ENCODE measurements at places on chromosomes 12 and 14.
A peak's percentile ranks its signal among the peaks of the same experiment; 100 is the strongest.

DNA sequence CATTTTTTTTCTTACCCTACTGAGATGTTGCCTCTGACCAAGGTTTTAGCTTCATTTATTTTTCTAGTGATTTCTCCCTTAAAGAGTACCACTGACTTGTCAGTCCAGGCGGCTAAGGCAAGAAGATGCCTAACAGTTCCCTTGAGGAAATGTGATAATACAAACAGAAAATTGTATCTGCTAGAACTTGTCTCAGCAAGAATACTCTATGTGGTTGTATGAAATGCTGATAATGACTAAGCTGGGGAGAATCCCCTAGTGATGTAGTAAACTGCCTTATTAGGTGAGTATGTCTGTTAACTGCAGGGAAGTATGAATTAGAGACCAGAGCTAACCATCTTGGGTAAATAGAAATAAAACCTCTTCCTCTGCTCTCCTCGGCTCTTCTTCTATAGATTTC lies 6.7 kb downstream of the C12orf54 start:
- no peak for DNase-seq

DNA sequence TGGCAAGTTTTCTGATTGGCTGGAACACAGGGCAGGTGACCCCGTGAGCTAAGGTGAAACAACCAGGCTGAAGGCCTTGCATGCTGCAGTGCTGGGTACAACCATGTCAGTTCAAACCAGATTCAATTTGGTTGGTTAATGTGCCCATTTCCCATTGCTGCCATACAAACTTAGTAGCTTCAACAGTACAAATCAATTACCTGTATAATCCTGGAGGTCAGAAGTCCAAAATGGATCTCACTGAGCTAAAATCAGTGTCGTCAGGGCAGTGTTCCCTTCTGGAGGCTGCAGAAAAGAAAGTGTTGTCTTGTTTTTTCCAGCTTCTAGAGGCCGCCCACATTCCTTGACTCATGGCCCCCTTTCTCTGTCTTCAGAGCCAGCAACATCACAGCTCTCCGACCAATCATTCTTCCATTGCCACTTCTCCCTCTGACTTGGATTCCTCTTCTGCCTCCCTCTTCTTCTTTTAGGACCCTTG lies 221.7 kb downstream of the ZFP36L1 start:
- DNase-seq: no peak

- no peak for DNase-seq
These were observed 16.4 kb downstream of the DLST start for GRCh38 chr14:74898083-74898482.

- DNase-seq: no peak
These were observed 444.8 kb downstream of the AEBP2 start for GRCh38 chr12:19884021-19884492.

DNA sequence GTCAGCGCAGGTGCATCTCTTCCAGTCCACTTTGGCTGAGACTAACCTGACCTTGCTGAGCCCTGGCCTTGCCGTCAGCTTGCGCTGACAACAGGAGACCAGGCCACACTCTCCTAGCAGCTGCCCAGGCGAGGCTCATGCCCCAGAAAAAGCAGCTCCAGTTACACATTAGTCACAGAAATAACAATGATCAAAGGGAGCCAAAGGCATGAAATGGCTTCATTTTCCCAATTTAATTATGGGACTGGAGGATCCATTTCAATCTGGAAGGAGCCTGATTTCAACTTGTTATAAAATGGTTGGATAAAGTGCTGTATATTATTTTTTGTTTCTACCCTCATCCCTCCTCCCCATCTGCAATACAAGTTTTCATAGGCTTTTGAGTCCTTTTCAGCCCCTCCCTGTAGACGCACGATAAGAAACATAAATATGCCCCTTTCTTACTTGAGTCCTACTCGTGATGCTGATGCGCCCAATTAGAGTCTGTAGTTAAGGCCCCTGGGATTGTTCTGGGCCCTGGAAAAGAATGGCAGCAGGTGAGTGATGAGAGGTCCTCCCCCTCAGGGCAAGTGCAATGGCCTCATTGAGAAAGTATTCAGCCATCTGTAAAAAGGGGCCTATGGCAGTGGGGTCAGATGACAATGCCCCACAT lies 376.0 kb downstream of the C12orf75 start:
- DNase-seq: no peak

- no peak for DNase-seq
These were observed 268.1 kb upstream of the RTL1 start for GRCh38 chr14:101171650-101172049.

- DNase-seq: no peak
These were observed 41.6 kb downstream of the FIGNL2 start for GRCh38 chr12:51806896-51807295.

GRCh38 chr14:96279564-96279963 lies 23.6 kb downstream of the BDKRB1 start:
- no peak for DNase-seq

GRCh38 chr12:71938728-71939385 lies at the start of gene TPH2:
TSS of gene TPH2 (plus strand) at chr12:71938845. CDS start at chr12:71938987, 142 bp downstream.
- peak; percentile 53 for DNase-seq

GRCh38 chr14:49221316-49221715 lies 364.9 kb downstream of the RPS29 start:
- DNase-seq: no peak

- no peak for DNase-seq
These were observed 442.7 kb upstream of the NOVA1 start for GRCh38 chr14:27040552-27040951.

- no peak for DNase-seq
These were observed 63.0 kb upstream of the PLEKHA5 start for GRCh38 chr12:19066475-19067001.

DNA sequence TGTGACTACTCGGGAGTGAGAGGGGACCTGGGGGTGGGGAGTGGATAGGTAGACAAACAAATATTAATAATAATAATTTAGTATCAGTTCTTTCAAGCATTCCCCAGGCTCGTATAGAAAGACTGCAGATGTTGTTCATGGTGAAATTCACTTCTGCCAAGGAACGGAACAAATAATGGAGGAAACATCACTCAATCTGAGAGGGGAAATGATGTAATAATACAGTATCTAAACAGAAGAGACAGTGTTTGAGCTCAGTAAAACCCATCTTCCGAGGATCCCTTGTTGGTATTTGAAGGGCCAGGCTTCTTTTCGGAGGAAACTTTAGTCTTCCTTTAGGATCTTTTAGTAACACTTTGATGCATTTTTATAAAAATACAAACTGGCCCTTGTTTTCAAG lies 114.2 kb downstream of the KCNK10 start:
- no peak for DNase-seq

- no peak for DNase-seq
These were observed 196.6 kb downstream of the CALM1 start for GRCh38 chr14:90593254-90594040.

DNA sequence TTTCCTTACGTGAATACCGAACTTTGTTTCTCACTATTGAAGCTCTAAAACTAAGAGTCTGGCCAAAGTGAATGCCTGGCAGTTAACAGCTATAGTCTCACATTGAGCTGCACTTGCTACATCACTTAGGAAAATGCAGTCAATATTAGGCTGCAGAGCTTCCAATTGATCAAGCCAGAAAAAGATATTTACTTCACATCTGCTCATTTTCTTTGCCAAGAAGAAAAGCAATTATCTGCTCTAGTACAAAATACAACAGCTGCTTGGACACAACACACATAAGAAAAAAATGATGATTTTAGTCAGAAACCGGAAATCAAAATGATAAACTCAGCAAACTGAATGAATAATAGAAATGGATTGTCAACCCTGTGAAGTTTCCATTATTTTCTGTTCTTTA lies 45.4 kb downstream of the TMTC1 start:
- no peak for DNase-seq

- DNase-seq: no peak
These were observed 1.6 kb downstream of the PYM1 start for GRCh38 chr12:55925870-55926737.

- DNase-seq: no peak
These were observed 221.6 kb downstream of the SLC25A21 start for GRCh38 chr14:36950812-36951211.

GRCh38 chr14:34013721-34014060 lies 62.8 kb upstream of the EGLN3 start:
- no peak for DNase-seq

GRCh38 chr12:48175613-48176416 lies 7.6 kb upstream of the CCDC184 start:
- no peak for DNase-seq

GRCh38 chr12:110183386-110183785 lies 59.2 kb downstream of the IFT81 start:
- no peak for DNase-seq

DNA sequence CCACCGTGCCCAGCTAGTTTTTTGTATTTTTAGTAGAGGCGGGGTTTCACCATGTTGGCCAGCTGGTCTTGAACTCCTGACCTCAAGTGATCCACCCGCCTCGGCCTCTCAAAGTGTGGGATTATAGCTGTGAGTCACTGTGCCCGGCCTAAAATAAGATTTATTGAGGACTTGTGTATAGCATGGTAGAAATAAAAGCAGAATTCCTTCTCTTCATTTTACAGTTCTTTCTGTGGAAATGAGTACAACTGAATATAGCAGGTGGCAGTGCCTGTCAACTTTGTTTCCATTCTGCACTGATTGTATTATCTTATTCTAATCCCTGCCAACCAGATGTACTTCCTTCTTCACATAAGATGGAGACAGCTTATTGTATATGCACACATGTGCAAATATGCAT lies 41.0 kb downstream of the DIP2B start:
- no peak for DNase-seq

GRCh38 chr12:4681732-4682131 lies 32.8 kb downstream of the NDUFA9 start:
- DNase-seq: no peak

DNA sequence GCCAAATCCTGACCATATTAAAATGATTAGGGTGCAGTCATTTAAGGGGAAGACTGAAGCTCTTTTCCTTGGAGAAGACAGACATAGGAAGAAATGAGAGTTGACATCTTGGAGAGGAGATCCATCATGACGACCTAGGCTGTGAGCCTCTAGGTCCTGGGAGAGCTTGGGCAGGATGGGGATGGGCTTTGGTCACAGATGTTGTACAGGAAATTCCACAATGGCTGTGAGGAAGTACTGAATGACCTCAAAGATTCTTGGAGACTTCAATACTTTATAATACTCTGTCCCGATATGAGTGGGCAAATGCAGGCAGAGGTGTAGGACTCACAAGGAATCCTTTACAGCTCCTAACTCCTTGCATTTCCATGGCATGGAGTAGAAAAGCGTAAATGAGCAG lies 204.9 kb upstream of the FRMD6 start:
- DNase-seq: no peak

DNA sequence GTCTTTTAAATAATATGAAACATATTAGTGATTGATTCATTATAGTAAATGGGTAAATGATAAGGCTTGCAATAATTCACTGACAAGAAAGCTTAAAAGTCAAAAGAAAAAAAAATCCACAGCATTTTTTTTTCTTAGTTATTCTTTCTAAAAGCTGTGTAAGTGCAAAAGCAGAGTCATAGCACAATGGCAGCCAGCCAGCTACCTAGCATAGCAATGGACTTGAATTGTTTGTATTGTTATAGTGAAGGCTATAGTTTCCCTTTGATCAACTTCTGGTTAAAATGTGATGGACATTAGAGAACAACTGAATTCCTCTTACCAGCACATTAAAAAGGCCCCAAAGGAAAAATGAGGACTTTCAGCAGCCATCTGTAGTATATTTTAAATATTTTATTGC lies 232.1 kb downstream of the NAV3 start:
- no peak for DNase-seq

DNA sequence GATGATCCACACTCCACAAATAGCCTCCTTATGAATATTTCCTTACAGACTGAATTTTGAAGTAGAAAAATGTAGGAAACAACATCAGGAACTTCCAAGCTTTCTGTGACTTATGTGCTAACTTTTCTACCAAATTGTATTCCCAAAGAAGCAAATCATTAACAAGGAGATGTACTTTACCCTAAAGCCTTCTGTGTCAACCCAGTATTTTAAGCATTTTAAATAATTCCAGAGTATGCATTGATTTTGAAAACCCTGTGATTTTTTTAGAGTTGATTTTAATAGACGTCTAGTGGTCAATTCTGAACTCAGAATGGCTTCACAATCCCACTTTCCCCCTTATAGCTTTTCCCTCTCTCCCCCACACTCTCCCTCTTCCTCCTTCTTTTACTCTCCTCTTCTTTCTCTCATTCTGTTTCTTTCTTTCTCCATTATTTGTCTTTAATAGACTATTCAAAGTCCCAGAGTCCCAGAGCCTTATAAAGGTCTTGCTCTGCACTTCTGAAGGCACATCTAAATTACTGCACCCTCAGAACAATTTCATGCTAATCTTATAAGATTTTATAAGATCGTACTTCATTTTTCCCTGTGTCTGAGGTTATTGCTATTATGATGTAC lies 10.1 kb upstream of the MYF6 start:
- no peak for DNase-seq

DNA sequence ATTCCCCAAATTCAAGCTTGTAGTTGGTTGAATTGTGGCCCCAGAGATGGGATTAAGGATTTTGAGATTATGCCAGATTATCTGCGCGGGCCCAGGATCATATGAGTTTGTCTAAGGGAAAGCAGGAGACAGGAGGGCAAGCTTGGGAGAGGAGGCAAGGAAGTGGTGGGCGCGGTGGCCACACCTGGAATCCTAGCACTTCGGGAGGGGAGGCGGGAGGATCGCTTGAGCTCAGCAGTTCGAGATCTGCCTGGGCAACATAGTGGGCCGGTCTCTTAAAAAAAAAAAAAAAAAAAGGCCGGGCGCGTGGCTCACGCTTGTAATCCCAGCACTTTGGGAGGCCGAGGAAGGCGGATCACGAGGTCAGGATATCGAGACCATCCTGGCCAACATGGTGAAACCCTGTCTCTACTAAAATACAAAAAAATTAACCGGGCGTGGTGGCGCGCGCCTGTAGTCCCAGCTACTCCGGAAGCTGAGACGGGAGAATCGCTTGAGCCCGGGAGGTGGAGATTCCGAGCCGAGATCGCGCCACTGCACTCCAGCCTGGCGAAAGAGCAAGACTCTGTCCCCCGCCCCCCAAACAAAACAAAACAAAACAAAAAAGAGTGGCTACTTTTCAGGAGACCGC lies 881 bp upstream of the PUS1 start:
- DNase-seq: no peak

GRCh38 chr12:121915841-121916321 lies 2.5 kb upstream of the CFAP251 start:
- no peak for DNase-seq

DNA sequence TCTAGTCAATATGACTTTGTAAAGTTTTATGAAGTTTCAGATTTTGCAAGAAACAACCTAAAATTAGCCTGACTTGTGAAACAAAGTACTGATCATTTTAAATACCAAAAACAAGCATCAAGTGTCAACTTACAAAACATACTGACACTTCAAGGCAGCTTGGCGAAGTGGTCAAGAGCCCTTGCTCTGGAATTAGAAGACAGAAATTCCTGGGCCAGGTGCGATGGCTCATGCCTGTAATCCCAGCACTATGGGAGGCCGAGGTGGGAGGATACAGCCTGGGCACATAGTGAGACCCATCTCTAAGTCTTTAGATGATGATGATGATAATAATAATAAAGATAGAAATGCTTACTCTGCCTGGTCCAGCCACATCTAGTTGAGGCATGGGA lies 45.4 kb upstream of the NR2C1 start:
- no peak for DNase-seq
